Sciatic nerve (tissue), 2 donors: ENCODE measurements at places on chromosomes 11 and 22. TPM values are rescaled to one million over a fixed set of nuclear protein-coding genes. Genes with fewer than 3 reads are reported as not detected.

Gene SPDYC
- total RNA-seq, result not detected

Gene ARHGAP20
- 7.7 TPM for total RNA-seq

Gene TSPAN32
- 7.3 TPM for total RNA-seq

Gene EXT2
- total RNA-seq, result 58.7 TPM
